ENCODE measurements at places on chromosomes 1 and 21.

DNA sequence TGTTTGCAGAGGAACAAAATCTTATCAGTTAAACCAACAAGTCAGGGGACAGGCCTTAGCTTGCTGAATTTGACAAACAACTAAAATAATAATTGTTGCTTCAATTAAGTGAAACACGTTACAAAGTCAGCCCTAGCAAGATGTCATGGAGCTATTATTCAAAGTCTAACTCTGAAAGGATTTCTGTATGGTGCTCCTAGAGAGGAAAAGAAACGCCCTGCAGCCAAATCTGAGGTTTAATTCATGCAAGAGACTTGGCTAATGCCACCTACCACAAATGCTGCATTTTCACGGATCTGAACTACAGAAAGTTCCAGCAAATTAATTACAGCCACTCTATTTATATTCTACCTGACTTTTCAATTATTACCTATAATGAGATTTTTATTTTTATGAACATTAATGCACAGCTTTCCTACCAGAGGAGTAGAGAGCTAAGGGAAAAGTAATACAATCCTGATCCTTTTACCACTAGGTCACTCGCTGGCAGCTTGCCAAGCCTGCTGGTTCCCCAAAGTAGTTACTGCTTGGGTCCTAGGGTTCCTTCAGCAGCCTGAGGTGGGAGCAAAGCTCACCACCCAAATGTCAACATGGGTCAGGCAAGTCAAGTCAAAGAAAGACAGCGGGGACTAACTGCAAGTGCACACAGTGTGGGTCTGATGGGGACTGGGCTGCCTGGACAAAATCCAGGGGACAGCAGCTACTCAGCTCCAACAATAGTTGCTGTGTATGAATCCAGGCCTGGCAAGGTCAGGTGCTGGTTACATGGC is 8.5 kb downstream of the COLGALT2 start:
- DNase-seq = no peak

GRCh38 chr1:225998560-225999226 is 450 bp downstream of the SDE2 start:
- DNase-seq = no peak

DNA sequence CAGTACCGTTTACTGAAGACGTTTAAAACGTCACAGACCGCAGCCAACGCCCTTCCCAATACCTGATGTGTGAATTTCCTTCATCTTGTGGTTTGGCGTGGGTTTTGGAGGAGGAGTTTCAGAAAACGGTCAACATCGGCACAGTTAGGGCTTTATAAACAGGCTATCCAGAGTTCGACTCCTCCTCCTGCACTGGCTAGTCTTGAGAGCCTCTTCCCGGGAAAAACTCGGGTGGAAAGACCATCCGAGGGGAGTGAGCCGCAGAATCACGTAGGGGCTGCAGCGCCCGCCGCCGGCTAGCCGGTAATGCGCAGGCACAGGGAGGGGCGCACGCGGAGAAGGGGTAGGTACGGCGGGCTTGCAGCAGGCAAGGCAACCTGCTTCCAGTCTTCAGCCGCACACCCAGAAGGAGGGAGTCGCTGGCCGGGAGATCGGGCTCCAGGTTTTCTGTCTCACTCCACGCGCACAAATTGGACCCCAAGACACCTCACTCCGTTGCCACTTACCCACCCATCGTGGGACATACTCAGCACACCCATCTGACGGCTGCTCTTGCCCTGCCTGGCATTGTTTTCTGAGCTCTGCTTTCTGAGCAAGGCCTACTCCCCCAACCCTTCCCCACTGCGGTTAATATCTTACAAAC is 25.4 kb downstream of the SLC19A2 start:
- no peak for DNase-seq

- DNase-seq = no peak
Observed at GRCh38 chr1:215407575-215407974, 159.5 kb upstream of the KCTD3 start.

- no peak for DNase-seq
Observed at GRCh38 chr21:28749536-28749935, 243.1 kb downstream of the LTN1 start.

DNA sequence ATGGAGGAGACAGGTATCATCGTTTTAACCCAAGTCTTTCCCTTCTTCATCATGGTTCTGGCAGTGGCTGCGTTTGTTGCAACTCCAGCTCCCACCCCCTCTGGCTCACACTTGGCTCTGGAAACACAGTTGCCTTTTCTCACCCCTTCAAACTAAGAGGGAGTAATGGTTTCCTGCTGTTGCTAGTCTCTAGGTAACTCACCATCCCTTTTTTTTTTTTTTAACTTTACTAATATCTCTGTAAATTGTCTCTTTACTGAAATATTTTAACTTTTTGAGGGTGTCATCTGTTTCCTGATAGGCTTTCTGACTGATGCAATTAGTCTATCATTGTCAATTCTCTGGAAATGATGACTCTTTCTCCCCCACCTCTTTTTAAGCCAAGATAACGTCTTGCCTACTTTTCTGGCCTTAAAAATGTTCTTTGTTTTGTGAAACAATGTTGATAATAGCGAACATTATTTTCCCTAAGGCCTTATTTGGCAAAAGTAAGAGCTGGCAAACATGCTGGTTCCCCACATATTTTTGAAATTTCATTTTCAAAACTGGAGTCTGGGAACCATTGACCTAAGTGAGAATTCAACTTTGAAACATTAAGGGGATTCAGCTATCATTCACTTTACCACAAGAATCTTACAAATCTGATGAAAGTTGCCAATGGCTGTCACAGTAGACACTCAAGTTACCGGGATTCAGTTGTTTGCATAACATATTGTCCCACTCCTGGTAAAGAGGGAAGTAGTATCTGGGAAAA is 85.3 kb downstream of the LEPR start:
- DNase-seq = no peak

- no peak for DNase-seq
Observed at GRCh38 chr1:88221411-88221810, 462.7 kb upstream of the PKN2 start.

- DNase-seq = no peak
Observed at GRCh38 chr1:248621770-248622169, 13.1 kb downstream of the OR2T11 start.

Measured in BJ (cell line).